ENCODE measurements at places on chromosomes 6 and 20.

GRCh38 chr6:100808638-100809275, 72.4 kb downstream of the ASCC3 start:
- no peak for DNase-seq

DNA sequence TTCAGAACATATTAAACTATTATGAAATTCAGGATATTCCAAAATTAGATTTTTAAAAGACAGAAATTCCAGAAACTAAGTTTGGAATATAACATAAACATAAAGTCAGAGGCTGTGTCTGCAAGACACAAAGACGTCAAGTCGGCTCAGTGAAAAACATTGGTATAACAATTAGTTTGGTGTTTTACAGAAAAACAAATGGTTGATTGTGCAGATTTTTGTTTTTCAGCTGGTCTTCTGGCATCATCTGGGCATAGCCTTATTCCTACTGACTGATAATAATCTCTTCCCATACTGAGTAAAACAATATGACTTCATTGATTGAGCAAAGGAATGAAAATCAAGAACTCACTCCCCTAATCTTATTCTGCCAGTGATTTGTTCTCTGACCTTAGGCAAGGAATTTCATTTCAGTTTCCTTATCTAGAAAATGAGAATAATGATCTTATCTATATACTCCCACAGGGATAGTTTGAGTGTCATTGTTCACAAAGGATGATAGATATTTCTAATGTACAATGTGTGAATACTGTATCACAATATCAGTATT, 84.3 kb downstream of the FRK start:
- DNase-seq = no peak

DNA sequence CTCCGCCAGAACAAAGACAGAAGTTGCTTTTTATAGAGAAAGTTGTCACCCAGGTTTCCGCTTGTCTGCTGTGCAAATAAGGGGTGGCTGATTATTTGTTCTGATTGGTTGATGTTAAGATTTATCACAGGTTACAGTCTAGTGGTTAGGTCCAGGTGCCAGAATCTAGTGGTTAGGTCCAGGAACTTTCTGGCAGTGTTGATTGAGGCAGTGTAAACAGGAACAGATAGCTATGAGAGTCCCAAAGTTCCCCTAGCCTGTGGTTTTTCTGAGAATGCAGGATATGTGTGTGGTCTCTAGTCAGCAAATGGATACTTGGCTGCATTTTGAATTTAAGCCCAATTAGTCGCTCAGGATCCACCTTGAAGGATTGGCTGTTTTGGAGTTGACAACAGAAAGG, 148.0 kb downstream of the TMEM200A start:
- no peak for DNase-seq

DNA sequence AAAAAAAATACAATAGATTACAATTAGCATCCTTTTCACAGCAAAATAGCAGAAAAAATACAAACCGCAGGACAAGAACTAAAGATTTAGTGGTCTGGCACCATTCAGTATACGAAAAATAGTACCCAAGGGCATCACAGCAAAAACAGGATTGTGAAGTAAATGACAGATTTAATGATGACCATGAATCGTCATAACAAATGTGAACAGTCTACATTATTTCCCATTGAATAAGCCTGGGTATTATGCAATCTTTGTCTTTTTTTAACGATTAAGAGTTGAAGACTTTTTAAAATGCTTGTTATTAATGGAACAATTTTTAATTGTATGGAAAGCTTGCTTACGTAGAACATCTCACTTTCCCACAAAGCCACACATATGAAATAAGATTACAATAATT, 432.8 kb downstream of the PKHD1 start:
- DNase-seq = no peak

DNA sequence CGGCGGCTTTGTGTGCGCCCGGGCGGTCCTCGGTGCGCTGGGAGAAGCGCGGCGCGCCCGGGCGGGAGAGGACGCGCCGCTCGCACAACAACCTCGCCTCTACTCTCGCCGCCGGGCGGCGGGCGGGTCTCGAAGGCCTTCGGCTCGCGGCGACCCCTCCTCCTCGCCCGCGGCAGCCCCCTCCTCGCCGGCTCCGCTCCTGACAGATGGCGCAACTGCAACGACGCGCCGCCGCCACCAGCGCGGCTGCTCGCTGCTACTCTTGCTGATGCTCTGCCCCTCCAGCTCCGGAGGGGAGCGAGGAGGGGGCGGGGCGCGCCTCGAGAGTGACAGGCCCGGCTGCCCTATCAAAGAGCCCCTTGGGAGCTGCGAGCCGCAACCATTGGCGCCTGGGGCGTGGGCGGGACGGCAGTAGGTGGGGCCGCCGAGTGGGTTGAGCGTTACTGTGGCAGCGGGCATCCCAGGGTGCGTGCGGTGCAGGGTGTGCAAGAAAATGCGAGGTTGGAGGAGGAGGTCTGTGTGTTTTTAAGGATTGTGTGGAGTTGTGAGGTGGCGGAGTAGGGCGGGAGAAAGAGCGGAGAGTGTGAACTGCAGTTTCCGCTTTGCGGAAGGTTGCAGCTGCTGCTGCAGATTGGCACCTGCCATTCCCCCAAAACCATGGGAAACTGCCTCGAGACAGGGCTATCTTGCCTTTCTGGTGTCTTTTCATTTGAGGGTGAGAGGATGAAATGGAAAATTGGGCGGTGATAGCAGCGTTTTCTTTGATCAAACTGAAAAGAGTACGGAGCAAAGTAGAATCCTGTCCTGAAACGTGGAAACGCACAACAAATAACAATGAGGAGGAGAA, at the start of gene FYN:
Gene FYN (minus strand): TSS at position 275 of the 847 bp plus-strand sequence. CDS start 153,401 bp downstream, outside the sequence.
- peak; percentile 98 for DNase-seq

DNA sequence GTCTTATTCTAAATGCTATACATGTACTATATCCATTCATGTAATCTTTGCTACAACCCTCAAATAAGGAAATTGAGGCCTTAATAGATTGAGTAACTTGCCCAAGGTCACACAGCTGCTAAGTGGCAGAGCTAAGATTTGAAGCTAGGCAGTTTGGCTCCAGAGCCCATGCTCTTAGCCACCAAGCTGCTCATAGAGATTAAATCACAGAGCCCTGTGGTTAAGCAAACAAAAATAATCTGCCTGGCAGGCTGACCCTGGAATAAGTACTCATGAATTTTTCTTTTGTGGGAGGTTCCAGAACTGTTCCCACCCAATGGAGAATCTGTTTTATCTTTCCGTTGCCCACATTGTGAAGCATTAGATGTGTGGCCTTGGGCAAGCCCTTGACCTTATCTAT, 7.4 kb downstream of the AAR2 start:
- DNase-seq = no peak
